ENCODE measurements at places on chromosomes 11 and 22.

DNA sequence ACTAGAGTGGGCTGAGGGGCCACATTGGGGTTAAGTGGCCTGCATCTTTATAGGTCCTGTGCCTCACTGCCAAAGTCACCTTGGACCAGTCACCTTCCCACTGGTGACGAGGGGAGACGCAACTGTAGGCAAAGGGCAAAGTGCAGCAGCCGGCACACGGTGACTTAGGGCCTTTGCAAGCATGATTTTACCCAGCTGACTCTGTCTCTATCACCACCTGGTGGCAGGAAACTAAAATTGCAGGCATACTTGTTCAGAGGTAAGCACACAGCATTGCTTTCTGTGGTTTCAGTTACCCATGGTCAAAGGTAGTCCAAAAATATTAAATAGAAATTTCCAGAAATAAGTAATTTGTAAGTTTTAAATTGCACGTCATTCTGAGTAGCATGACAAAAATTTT, 1164.4 kb downstream of the BRD1 start:
- peak; percentile 0 for DNase-seq

GRCh38 chr11:67610302-67610868, 3.6 kb downstream of the NDUFV1 start:
- no peak for DNase-seq

DNA sequence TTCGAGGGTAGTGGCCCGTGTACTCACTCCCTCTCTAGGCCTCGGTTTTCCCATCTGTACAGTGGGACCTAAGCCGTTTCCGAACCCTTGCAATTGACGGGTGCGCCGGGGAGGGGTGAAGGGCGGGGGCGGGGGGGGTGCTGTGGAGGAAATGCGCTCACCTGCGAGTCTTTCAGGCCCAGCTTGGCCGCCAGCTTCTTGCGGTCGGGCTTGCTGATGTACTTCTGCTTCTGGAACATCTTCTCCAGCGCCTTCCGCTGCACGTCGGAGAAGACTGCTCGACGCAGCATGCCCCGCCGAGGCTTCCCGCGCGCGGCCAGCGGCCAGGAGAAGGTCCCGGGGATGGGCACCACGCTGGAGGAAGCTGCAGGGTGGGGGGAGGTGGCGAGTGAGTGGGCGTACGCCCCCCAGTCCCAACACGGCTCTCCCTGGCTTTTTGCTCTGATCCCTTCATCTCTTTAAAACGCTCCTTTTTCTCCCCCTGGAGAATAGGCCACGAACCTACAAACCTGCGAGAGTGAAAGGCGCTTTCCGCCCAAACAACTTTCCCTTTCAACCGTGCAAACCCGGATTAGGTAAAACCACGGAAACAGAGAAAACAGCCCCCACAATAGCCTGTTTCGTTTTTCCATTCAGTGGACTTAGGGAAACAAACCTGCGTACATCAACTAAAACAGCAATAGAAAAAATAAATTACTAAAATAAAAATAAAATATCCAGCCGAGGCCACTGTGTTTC, 3.2 kb downstream of the DBX1 start:
- DNase-seq: no peak

DNA sequence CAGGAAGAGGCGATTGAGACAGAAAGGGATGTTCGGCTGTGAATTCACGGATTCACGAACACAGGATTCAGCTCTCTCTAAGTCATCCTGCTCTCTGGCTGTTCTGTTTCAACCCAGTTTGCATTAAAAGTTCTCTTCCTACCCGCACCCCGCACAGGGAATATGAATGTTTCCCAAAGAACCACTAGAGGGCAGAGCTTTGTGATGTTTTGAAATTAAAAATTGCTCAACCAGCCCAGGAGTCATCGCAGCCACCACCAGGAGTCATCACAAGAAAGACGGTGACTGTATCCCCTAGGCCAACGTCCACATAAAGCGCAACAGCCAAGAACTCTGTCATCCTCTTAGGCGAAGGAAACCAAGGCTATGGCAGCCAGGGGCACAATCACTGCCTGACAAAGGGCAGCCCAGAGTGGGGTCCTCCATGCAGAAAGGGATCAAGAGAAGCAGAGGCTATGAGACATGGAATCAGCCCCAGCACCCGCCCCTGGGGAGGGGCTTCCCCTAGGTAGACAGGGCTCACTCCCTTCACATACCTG, 122.4 kb downstream of the WT1 start:
- DNase-seq: peak; percentile 89

DNA sequence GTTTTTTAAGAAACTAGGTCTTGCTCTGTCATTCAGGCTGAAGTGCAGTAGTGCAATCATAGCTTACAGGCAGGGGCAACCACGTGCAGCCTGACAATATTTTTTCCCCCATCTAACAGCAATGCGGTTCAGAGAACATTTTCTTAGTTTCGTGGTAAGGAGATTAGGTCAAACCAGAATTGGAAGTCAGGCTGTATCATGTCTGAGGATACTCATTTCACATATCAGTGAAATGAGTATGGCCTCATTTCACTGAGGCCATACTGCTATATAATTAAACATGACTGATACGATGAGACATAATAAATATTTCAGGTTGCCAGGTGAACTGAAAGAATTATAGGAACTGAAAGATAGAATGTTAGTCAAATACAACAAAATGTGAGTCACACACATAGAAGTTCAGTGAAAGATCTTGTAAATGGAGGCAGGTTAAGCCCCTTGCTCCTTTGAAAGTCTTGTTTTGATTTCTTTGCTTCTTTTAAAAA, 32.5 kb upstream of the IZUMO1R start:
- no peak for DNase-seq

- peak; percentile 83 for DNase-seq
These were observed 40.0 kb downstream of the TPCN2 start for GRCh38 chr11:69088676-69089146.

DNA sequence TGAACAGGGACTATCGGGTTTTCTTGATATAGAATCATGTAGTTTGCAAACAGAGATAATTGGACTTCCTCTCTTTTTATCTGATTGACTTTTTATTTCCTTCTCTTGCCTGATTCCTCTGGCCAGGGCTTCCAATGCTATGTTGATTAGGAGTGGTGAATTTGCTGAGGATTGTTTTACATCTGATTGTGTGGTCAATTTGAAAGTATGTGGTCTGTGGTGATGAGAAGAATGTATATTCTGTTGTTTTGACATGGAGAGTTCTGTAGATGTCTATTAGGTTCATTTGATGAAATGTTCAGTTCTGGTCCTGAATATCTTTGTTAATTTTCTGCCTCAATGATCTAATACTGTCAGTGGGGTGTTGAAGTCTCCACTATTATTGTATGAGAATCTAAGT, 713.2 kb upstream of the CCDC179 start:
- no peak for DNase-seq

DNA sequence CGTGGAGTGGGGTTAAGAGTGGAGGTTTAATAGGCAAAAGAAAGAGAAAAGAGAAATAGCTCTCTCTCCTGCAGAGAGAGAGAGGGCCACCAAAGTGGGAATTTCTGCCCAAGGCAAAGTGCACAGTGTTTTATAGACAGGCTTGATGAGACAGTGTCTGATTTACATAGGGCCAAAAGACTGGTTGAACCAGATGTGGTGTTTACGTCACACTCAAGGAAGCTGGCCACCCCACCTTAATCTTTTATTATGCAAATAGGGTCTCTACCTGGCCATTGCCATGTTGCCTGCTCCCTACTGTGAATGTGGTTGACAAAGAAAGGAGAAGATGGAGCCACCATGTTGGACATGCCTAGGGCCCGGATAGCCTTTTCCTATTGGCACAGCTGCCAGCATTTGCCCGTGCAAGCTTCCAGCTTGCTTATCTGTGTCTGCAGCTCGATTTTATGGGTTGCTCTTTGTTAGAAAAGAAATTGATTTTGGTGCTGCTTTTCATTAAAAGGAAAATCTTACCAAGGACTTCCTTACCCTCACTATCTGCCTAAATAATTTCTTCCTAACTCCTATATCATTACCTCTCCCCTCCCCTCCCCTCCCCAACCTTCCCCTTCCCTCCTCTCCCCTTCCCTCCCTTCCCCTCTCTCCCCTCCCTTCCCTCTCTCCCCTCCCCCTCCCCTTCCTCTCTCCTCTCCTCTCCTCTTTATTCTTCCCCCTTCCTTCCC, 436.0 kb downstream of the NELL1 start:
- no peak for DNase-seq

GRCh38 chr11:60363542-60364470, 14.5 kb upstream of the MS4A7 start:
- peak; percentile 61 for DNase-seq

DNA sequence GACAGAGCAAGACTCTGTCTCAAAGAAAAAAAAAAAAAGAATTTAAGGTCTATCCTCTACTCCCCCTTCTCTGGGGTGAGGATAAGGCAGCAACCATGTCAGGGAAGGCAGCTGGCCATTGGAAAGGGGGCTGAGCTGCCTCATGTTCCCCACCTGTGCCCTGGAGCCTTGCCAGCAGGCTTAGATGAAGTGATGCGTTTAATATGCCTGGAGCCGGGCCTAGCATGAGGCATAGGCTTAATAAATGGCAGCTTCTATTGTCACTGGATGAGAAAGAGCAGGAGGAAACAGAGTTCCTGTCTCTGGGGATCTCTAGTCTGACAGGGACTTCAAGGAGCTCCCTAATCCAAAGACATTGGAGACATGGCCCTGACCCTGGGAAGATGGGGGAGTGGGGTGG, 3.2 kb upstream of the KCNE3 start:
- DNase-seq: no peak

DNA sequence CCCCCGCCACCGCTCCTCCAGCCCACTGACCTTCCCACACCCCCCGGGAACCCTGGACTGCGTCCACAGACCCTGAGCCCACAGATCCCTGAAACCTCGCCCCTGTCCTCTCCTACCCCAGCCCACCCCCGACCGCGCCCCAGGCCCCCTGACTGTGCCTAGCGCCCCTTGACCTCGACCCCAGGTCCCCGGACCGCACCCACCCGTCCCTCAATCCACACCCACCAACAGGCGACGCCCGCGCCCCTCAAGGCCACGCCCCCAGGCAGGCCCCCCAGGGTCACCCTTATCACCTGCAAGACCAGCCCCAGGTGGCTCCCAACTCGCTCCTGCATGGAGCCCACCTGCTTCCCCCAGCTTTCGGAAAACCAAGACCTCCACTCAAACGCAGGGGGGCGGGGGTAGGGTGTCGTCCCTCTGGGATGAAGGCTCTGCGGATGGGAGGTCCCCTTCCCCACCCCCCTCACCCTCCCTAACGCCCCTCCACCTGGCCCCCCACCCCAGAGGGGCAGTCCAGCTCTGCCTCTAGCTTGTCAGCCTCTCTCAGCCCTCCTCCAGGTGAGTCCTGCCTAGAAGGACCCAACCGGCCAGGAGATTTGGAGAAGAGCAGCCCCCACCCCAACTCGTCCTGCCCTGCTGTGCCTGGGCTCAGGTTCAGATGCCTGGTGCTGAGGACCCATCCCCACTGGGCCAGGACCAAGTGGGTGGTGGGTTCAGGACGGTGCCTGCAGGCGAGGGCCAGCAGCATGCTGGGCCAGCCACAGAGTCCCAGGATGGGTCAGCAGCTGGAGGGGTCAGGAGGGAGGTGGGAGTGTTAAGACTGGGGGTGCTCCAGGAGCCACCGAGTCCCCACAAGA, 3.1 kb upstream of the IL17REL start:
- no peak for DNase-seq

GRCh38 chr11:60912851-60913528, 968 bp upstream of the TMEM109 start:
- no peak for DNase-seq

- DNase-seq: peak; percentile 76
These were observed 7.9 kb downstream of the MRPL16 start for GRCh38 chr11:59802639-59803176.

- peak; percentile 97 for DNase-seq
These were observed 110.1 kb downstream of the NOX4 start for GRCh38 chr11:89381094-89381493.

Measured in fibroblast of pulmonary artery (primary cell).